ENCODE measurements at places on chromosomes 1 and 21. TPM values are rescaled to one million over a fixed set of nuclear protein-coding genes. Genes with fewer than 3 reads are reported as not detected.

The GJA9 gene
- not detected for total RNA-seq

The LRRC71 gene
- not detected for total RNA-seq

The KPRP gene
- not detected for total RNA-seq

The SDC3 gene
- 38.0 TPM for total RNA-seq

The TTC34 gene
- total RNA-seq, result 0.42 TPM

The AKR7A3 gene
- total RNA-seq, result 1.8 TPM

The F13B gene
- not detected for total RNA-seq

The PHGDH gene
- 589 TPM for total RNA-seq

The HCRTR1 gene
- total RNA-seq, result not detected

- peak; percentile 8 for DNase-seq
Observed at GRCh38 chr1:51648180-51649109, 31.6 kb downstream of the OSBPL9 start.

GRCh38 chr1:177424744-177425143 is 254.0 kb downstream of the BRINP2 start:
- DNase-seq, result no peak

GRCh38 chr1:27122652-27123051 is 32.3 kb downstream of the SLC9A1 start:
- peak; percentile 80 for DNase-seq

DNA sequence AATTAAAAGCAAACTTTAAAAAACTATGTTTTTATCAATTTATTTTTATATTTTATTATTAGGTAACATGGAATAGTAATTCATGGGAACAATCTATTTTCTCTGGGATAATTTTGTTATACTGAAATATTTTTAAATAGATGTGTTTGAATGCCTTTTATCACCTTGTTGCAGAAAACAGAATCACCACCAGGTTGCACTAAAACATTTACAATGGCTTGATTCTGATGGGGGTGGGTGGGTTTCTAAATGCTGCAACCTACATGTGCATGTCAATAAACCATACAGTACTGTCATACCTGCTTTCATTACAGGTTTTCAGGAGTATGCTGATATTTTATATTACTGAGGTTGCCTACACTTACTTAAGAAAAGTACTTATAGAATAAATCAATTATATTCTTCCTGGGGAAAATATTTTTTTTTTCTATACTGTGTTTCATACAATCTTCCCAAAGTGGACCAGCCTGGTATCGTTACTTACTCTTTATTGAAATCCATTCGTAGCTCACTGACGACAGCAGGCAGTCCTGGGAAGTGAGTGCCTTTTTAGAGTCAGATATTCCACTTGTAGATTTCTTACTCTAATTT is 132.8 kb downstream of the PTPRC start:
- no peak for DNase-seq

DNA sequence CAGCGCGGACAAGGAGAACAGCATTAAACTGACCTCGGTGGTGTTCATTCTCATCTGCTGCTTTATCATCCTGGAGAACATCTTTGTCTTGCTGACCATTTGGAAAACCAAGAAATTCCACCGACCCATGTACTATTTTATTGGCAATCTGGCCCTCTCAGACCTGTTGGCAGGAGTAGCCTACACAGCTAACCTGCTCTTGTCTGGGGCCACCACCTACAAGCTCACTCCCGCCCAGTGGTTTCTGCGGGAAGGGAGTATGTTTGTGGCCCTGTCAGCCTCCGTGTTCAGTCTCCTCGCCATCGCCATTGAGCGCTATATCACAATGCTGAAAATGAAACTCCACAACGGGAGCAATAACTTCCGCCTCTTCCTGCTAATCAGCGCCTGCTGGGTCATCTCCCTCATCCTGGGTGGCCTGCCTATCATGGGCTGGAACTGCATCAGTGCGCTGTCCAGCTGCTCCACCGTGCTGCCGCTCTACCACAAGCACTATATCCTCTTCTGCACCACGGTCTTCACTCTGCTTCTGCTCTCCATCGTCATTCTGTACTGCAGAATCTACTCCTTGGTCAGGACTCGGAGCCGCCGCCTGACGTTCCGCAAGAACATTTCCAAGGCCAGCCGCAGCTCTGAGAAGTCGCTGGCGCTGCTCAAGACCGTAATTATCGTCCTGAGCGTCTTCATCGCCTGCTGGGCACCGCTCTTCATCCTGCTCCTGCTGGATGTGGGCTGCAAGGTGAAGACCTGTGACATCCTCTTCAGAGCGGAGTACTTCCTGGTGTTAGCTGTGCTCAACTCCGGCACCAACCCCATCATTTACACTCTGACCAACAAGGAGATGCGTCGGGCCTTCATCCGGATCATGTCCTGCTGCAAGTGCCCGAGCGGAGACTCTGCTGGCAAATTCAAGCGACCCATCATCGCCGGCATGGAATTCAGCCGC is 2.5 kb downstream of the S1PR1 start:
- DNase-seq, result no peak

- DNase-seq, result no peak
Observed at GRCh38 chr1:213008564-213008963, 7.1 kb downstream of the ANGEL2 start.

GRCh38 chr1:26910343-26911160 is 3.2 kb downstream of the NR0B2 start:
- DNase-seq, result no peak

GRCh38 chr1:19453741-19454201 is 31.6 kb downstream of the CAPZB start:
- no peak for DNase-seq

- no peak for DNase-seq
Observed at GRCh38 chr21:40915114-40915513, 68.2 kb upstream of the DSCAM start.

GRCh38 chr1:3825356-3825755 is 29.1 kb upstream of the LRRC47 start:
- no peak for DNase-seq

- DNase-seq, result no peak
Observed at GRCh38 chr1:20351911-20352701, 61.4 kb downstream of the VWA5B1 start.

- no peak for DNase-seq
Observed at GRCh38 chr1:67528141-67528540, 97.9 kb upstream of the SERBP1 start.

GRCh38 chr1:20266642-20267041 is 24.0 kb upstream of the VWA5B1 start:
- DNase-seq, result peak; percentile 50

GRCh38 chr21:24045775-24046215 is 1561.5 kb downstream of the MRPL39 start:
- no peak for DNase-seq

DNA sequence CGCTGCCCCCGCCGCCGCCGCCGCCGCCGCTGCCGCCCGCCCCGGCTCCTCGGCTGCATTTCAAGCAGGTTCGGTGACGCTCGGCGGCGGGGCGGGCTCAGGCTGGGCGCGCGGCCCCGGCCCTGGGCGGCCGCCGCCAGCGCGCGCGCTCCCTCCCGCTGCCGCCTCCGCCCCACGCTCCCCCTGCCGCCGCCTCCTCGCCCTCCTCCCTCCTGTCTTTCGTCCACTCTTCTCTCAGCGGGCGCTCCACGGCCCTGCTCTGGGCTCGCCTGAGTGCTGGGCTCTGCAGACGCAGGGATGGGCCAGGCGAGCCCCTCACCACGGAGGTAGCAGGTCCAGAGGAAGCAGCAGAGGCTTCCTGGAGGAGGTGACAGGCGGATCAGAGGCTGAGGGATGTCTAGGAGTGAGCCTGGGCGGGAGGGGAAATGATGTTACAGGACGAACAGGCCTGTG is at the start of gene LRP8:
Gene LRP8 (minus strand): TSS at position 62 of the 453 bp plus-strand sequence. CDS start 158 bp downstream, outside the sequence.
- peak; percentile 95 for DNase-seq

- no peak for DNase-seq
Observed at GRCh38 chr1:212686069-212686468, 13.6 kb downstream of the BATF3 start.

DNA sequence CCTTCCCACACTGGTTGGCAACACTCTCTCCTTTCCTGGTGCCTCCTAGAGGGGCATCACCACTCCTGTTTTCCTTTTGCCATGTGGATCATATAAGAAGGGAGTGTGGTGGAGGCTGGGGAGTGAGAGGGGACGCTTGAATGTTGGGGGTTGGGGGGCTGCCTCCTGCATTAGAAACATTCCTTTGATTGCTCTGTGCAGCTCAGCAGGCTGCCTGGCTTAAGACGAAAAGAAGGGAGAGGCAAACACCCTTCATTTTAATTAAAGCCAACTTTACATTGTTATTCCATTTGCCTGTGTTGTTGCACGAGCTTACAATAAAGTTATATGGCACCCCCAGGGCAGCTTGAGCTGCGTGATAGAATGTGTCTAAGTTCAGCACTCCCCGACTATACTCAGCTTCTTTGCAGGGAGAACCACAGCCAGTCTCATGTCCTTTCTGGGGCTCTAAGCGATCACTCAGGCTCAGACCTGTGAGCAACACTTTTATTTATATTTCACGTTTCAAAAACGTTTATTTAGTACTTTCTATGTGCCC is 57.4 kb downstream of the FOXD2 start:
- no peak for DNase-seq

DNA sequence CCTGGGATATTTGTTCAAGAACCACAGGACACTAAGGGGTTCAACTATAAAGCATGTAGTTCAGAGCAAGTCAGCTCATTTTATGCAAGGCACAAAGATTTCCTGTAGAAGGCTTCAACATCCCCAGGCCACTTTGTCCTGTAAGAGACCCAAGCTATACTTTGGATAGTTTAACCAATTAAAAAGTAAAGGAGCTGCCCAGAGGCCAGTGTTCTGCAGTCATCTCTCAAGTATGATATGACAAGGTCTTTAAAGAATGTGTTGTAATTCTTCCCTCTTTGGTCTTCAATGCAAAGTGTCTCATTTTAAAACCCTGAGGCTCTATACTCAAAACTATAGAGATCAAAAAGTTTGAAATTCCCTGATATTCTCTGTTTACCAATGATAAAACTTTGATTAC is 34.1 kb downstream of the KRTAP20-3 start:
- DNase-seq, result no peak
